ENCODE measurements at places on chromosomes 6 and 20.
A peak's percentile ranks its signal among the peaks of the same experiment; 100 is the strongest.

GRCh38 chr6:15456422-15456821, 206.4 kb downstream of the DTNBP1 start:
- DNase-seq = no peak

- DNase-seq = no peak
Observed at GRCh38 chr6:14601490-14601889, 483.9 kb downstream of the CD83 start.

DNA sequence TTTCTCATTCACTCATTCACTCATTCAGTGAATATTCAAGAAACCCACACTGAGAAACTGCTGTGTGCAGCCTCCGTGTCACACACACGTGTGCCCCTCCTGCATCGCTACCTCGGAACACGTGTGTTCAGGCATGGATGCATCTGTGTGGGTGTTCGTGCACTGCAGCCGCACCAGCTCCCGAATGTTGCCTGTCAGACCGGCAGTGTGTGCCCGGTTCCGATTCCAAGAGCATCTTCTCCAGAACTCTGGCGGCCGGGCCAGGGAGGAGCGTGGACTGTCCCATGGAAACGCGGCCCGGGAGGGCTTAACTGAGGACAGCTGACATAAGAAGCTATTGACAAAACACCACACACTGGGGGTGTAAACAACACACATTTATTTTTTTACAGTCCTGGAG, 216.0 kb downstream of the DLL1 start:
- DNase-seq = no peak

- no peak for DNase-seq
Observed at GRCh38 chr6:136144251-136145023, 105.7 kb downstream of the MTFR2 start.

DNA sequence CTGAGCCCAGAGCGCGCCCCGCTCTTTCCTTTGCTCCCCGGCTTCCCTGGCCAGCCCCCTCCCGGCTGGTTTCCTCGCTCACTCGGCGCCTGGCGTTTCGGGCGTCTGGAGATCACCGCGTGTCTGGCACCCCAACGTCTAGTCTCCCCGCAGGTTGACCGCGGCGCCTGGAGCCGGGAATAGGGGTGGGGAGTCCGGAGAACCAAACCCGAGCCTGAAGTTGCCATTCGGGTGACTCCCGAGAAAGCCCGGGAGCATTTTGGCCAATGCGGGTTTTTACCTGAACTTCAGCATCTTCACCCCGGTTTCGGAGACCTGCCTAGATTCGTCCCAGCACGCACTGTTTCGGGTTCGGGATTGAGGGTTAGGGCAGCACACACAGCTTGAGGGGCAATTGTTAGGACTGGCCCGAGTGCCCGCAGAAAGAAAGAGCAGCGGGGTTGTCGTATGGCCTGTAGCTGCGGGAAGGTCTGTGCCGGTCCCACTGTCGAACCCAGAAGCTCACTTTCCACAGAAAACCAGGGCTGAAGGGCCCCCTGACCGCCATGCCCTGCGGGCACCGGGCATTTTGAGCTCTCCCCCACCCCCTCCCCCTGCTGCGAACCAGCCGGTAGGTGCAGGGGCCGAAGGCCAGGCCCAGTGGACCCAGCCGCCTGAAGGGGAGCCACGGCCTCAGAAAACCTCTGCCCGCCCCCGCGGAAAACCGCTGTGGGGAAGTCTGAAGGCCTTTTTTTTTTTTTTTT, 2.1 kb downstream of the FOXP4 start:
- peak; percentile 52 for DNase-seq

DNA sequence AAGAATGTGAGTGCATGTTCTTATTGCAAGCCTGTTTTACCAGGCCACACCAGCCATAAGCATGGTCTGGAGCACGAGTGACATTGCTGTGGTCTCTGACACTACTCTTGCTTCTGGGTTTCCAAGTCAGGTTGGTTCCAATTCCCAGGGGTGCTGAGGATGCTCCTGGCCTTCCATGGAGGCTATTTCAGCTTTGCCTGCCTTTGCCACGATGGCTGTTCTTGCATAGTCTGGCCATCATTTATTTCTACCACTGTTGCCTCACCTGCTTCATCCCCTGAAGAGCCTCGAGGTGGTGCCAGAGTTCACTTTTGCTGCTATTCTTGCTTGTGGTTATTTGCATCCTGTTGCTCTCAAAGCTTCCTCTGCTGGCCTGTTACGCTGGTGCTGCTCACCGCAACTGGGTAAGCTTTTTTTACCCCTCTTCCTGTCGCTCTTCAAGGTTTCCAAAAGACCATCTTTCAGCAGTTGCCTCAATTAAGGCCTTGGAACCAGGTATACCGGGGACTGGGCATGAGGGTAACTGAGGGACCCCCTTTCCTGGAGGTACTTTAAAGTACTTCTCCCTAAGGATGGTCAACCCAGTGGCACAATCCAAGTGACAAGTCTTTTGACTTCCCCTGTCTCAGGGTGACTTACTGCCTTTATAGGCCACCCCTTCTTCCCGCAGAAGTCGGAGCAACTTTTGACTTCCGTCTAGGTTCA, 64.5 kb downstream of the AKAP7 start:
- DNase-seq = peak; percentile 68

DNA sequence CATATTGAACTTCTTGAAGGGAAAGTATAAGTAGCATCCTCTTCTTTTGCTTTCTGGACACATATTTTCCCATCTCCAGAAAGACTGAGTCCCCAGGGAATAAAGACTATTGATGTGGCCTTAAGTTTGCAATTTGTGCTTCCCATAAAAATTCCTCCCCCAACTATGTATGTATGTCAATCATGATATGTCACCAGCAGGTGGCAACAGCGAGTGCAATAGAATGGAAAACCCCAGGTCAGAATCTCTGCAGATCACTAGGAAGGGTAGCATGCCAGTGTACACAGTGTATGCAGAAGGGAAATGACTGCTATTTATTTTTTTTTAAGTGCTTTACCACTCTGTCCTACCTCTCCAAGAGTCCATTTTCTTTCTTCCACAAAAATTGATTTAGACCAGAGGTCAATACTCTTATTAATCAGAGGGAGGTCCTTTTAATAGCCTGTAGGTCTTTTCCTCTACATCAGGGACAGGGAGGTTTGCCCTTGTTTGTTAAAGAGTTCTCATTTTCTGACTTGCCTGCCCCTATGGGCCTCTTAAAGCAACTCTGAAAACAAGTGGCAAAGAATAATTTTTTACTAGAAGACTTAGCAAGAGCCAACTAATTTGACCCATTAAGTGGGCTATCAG, 61.4 kb downstream of the BMP2 start:
- peak; percentile 25 for DNase-seq

GRCh38 chr20:52230409-52230808, 38.8 kb upstream of the ZFP64 start:
- no peak for DNase-seq

- no peak for DNase-seq
Observed at GRCh38 chr6:99013145-99013544, 65.4 kb upstream of the FBXL4 start.

GRCh38 chr20:25032478-25033264, 25.3 kb downstream of the ACSS1 start:
- no peak for DNase-seq

DNA sequence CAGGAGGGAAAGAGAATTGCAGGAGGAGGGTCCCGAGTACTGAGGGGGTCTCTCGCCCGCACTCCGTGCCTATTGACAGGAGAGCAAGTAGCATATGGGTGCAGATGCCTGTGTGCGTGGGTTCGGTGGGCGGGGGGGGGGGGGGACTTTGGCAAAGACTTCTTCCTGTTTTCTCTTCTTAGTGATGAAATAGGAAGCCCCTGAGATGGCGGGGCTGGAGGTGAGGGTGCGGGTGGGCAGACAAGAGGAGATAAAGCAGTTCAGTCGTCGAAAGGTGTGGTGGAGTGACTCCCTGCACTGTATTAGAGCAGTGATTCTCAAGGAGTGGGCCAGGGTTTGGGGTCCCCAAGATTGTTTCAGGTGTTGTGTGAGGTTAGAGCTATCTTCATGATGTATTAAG, 3.7 kb downstream of the NAA20 start:
- no peak for DNase-seq

GRCh38 chr6:170038251-170038650, 252.6 kb downstream of the DLL1 start:
- no peak for DNase-seq

DNA sequence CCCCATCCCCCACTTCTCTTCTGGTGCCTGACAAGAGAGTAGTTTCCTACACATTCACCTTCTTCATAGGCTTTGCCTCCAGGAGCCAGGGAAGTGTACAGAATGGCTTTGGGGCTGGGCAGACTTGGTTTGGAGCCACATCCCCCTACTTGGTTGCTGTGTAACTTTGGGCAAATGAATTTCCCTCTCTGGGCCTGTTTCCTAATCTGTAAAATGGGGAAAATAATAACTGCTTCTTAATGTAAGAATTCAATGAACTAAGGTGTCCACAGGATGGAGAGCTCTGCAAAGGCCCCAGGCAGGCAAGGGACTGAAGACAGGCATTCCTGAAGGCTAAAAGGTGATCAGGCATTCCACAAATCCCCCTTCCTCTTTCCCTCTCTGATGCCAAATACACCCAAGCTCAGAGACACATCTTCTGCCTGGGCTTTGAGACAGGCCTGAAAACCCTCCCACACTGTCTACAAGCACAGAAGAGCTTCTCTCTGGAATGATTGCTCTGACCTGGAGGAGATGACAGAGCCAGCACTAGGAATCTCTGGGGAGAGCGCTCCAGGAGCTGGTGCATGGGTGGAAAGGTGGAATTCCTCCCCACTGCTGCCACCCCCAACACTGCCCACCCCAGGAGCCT, 6.9 kb upstream of the C20orf203 start:
- DNase-seq = no peak

- DNase-seq = no peak
Observed at GRCh38 chr6:139091826-139092225, 43.1 kb upstream of the HECA start.

GRCh38 chr6:161890832-161891297, 617.0 kb upstream of the AGPAT4 start:
- no peak for DNase-seq

DNA sequence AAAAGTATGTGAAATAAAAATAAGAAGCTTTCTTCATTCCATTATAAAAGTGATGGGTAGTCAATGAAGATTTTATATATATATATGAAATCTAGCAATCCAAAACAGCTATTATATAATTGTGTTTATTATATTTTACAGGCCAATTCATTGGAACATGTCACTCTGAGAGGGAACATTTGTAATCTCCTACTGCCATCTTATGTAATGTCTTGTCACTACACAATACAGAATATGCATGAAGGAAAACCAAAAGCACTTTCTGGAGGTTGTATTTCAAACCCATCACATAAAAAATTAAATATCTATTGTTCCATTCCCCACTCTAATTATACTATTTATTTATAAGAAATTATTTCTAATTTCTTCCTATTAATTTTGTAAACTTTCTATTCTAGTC, 31.5 kb upstream of the IRAK1BP1 start:
- DNase-seq = no peak

GRCh38 chr6:84065693-84066290, 32.2 kb downstream of the MRAP2 start:
- no peak for DNase-seq

- DNase-seq = no peak
Observed at GRCh38 chr6:170473301-170473717, 79.8 kb downstream of the PSMB1 start.

DNA sequence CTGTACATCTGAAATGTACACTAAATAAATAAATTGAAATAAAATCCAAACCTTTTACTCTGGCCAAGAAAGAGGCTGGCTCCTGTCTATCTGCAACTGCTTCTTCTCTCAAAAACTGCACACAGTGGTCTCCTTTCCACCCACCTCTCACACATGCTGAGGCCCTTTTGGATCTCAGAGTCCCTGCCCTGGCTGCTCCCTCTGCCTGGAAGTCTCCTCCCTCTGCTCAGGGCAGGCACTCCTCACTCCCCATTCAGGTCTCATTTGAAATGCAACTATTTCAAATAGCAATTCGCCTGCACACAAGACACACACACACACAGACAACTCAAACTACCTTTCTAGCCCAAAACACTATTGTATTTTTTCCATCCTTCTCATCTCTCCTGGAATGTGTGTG, 348.8 kb downstream of the PKHD1 start:
- DNase-seq = no peak

- DNase-seq = no peak
Observed at GRCh38 chr6:157611406-157611805, 211.6 kb upstream of the SNX9 start.

GRCh38 chr6:9252799-9253198, 817.5 kb upstream of the SLC35B3 start:
- DNase-seq = no peak

GRCh38 chr6:162554531-162554930, 173.0 kb downstream of the PRKN start:
- DNase-seq = no peak

- DNase-seq = no peak
Observed at GRCh38 chr6:29651413-29652197, 5.3 kb upstream of the MOG start.

DNA sequence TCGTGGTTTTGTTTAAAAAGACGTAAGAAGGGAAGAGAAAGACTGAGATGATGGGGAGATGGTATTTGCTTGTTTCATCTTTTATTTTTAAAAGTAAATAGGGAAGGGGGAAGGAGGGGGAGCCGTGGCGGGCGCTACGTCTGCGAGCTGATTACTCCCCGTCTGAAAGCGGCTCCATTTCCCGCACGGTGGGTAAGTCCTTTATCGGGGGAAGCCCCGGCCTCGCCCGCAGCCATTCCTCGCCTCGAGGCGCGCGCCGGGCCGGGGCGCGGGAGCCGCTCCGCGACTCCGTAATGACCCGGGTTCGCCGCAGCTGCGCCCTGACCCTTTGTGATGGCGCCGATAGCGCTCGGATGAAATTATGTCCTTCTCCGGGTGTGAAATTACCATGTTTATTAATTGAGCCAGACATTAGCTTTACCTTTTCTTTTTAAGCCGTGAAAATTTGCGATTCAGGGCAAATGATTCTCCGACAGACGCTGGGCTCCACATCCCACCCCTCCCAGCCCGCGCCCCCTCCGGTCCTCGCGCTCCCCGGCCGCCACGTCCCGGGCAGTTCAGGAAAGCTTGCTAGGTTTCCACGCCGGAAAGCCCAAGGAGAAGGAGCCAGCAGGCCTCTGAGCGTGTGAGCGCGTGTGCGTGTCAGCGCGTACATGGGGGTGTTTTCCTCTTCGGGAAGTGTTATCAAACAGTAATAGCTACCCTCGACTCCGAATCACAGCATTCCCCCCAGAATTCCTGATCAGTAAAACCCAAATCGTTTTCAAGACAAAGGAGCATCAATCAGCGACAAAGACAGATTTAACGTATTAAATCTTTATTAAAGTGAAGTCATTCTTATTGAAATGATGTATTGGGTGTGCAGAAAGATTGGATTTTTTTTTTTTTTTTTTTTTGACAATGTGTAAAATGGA, 30.0 kb downstream of the TFAP2A start:
- no peak for DNase-seq

DNA sequence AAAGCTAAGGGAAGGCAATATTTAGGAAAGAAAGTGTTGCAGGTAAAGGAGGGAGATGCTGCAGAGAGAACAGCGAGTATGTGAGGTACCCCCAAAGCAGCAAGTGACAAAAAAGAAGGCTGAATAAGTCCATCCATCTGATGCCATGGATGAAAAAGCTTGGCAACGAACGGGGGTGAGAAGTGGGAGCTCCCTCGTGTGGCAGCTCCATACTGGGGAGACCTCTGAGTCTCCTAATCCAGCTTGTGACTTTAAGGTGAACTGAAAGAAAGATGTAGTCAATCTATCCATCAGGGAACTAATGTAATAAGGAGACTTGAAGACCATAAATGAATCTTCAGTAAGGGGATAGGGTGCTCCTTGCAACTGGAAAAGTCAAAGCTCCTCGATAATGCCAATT, 156.6 kb downstream of the OTOR start:
- DNase-seq = no peak
